RWPE2 (cell line): ENCODE measurements at places on chromosomes 2 and 18.

GRCh38 chr18:58324824-58325480 is 280.9 kb downstream of the NEDD4L start:
- no peak for DNase-seq

GRCh38 chr2:218859988-218860831 is 605 bp downstream of the WNT6 start:
- no peak for DNase-seq

GRCh38 chr2:68589963-68590362 is 53.4 kb upstream of the PROKR1 start:
- no peak for DNase-seq

GRCh38 chr2:61421611-61422010 is 49.3 kb downstream of the USP34 start:
- no peak for DNase-seq

DNA sequence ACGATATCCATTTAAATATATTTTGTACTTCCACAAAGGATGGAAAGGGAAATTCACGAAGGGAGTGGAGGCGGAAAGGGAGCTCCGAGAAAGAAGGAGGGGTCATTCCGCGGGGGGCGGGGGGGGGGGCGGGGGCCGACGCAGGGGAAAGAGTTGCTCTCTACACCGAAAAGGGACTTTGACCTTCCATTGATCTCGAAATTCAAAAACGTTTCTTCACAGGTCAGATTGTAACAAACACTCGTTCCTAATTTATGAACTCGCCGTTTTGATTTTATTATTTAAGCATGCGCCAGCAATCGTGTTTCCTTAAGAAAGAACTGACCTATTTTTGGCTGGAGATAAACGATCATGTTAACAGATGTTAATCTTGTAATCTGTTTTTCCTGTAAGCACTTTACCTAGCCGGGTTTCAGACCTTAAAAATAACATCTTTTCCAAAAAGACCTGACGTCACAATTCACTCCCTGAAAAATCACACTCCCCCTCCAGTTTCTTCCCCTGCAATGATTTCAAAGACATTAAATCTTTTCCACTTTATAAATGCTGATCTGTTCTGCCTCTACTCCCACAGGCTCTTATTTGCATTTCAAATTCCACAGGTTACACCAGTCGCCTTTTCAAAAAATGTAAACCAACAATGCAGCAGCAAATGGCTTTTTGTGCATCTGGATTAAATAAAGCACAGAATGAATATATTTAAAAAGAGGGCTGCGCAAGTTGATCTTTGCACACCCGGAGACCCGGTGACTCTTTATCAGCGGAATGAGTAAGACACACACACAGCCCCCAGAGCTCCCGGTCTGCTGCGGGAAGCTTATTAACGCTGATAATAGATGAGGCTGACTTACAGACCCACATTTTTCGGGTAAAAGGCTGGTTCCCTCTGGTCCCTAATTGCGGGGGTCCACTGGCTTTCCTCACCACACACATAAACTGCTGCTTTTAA is 1.6 kb downstream of the ZNF516 start:
- no peak for DNase-seq

DNA sequence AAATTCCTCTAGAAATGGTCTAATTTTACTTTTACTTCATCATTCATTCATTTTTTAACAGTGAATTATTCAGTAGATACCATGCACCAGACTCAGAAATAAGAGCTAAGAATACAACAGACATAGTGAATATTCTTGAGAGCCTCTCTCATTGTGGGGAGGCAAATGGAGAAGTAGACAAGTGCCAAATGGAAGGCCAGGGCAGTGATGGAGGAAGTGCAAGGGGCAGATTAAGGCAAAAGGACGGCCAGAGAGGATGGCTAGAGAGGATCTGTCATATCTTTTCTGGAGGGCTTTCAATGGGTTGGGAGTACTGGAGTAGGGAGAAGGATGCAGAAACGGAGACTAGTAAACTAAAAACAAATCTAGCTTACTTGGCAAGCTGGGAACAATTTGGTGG is 19.0 kb upstream of the RMDN2 start:
- no peak for DNase-seq

DNA sequence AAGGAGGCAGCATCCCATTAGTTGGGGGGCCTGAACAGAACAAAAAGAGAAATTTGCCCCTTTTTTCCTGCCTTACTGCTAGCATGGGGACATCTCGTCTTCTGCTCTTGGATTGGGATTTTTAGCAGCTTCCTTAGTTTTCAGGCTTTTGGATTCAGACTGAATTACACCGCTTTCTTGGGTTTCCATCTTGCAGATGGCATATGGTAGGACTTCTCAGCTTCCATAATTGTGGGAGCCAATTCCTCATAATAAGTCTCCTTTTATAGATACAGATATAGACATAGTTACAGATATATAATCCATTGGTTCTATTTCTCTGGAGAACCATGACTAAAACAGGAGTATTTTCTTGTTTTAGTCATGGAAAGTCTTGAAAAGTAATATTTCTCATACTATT is 5.2 kb upstream of the RAPGEF4 start:
- no peak for DNase-seq

DNA sequence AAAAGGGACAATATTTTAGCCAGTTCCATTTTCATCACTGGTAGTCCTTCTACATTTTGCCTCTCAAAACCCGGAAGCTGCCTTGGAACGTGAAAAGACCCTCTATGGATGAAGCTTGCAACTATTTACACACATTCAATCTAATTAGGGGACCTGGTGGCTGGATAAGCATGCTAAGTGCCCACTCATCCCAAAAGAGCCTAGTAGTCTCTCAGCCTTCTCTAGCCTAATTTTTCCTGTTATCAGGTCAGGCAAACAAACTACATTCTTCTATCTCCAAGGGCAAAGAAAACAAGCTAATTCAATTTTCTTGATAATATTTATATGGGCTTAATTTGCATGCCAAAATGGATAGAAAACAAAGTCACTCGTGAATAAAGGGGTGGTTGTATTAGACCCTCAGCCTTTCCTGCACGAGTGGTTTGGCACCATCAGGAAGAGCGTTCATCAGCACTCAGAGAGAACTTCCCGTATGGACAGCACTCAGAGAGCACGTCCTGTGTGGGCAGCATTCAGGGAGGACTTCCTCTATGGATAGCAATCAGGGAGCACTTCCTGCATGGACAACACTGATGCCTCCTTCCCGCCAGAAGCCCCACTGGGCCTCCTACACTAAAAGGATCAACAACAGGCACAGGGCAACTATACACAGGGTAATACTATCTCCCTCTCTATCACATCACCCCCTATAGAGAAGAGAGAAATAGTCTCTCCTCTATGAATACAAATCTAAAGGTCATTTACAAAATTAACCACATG is 122.2 kb downstream of the RBMS1 start:
- DNase-seq, result no peak

- DNase-seq, result no peak
Observed at GRCh38 chr2:44291281-44292248, 16.3 kb downstream of the SLC3A1 start.

GRCh38 chr18:50097702-50098101 is 97.2 kb downstream of the MYO5B start:
- no peak for DNase-seq

DNA sequence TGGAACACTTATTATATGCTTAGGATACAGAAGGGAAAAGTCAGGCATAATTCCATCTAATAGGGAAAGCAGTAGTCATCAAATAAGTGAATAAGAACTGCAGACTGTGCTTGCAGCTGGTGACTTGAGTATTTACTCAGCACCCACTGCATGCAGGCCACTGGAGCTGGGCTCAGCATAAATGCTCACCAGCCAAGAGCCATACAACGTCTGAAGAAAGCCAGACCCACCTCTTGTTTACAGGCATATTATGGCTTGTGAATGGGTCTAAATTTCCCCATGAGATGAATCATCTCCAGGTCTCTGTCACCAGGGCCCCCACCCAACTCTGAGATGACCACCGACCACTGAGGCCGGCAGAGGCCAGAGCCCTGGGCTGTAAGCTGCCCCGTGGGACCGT is 123.8 kb upstream of the PKDCC start:
- no peak for DNase-seq

DNA sequence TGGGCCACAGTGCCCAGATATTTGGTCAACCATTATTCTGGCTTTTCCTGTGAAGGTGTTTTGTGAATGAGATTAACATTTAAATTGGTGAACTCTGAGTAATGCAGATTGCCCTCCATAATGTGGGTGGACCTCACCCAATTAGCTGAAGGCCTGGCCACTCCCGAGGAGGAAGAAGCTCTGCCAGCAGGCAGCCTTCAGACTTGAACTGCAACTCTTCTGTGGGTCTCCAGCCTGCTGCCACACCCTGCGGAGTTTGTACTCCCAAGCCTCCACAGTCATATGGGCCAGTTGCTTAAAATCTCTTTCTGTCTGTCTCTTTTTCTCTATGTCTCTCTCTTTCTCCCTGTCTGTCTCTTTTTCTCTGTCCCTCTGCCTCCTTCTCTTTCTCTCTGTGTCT is 262.7 kb downstream of the MYCN start:
- no peak for DNase-seq

DNA sequence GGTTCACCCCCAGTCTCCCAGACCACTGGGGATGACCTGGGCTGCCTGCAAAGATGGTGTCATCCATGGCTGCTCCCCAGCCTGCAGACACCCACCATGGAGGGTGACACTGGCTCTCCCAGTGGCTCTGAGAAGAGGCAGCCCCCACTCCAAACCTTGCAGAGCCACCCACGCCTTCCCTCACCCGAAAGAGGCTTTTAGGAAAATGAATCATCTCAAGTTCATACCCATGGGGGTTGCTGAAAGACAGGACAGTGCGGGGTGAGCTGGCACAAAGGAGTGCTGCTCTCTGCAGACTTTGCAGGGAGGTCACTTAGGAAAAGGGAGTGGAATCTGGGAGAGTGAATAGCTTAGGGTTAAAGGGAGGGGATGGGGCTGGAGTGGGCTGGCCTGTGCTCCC is 36.4 kb downstream of the MPHOSPH10 start:
- DNase-seq, result no peak

GRCh38 chr2:20642055-20642971 is 8.6 kb downstream of the HS1BP3 start:
- DNase-seq, result no peak

DNA sequence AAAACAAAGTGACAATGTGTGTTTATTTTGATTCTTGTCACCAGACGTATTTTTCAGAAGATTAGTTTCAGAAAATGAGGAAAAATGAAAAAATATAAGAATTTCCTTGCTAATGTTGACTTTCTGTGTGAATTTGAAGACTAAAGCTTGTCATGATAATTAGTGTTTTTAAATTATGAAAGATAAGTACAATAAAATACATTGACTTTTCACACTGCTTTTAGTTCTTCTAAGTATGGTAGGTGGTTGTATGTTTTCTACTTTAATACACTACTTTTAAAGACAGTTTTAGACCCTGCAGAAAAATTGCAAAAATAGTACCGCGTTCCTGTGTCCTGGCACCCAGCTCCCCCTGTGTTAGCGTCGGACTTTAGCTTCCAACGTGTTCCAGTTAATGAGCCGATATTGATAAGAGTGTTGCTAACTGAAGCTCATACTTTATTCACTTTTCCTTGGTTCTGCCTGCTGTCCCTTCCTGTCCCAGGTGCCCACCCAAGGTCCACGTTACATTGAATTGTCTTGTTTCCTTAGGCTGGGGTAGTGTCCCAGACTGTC is 695 bp downstream of the RBFA start:
- no peak for DNase-seq

- no peak for DNase-seq
Observed at GRCh38 chr2:239019183-239019581, 171.3 kb downstream of the TWIST2 start.

- DNase-seq, result no peak
Observed at GRCh38 chr2:144848423-144848822, 328.5 kb upstream of the ZEB2 start.

GRCh38 chr2:25331686-25332365 is 9.9 kb downstream of the DNMT3A start:
- DNase-seq, result no peak

DNA sequence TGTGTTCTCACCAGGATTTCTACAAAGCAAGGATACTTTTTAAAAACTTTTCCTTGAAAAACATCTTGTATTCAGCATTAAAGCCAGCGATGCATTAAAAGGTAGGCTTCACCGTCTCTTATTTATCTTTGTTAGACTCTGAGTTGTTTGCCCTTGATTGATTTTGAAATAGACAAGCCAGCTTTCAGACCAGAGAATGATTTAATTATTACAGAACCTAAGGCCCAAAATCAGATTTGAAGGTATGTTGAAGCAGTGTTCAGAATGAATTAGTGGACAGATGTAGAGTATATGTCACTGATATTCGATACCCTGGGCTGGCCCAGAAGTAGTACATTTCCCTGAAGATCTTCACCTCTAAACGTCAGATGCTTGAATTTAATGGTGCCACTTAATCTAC is 136.4 kb downstream of the THSD7B start:
- no peak for DNase-seq

DNA sequence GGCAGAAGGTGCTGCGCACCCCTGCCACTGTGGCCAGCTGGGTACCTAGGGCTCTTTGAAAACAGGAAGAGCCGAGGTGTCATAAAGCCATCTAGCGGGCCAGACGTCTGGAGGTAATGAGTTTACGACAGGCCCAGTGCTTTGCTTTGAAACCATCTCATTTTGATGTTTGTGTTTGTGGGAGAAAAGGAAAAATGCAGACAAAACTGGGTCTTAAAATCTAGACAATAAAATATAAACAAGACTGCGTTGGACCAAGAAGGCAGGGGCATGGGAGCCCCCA is 3.2 kb downstream of the HOXD9 start:
- DNase-seq, result no peak

DNA sequence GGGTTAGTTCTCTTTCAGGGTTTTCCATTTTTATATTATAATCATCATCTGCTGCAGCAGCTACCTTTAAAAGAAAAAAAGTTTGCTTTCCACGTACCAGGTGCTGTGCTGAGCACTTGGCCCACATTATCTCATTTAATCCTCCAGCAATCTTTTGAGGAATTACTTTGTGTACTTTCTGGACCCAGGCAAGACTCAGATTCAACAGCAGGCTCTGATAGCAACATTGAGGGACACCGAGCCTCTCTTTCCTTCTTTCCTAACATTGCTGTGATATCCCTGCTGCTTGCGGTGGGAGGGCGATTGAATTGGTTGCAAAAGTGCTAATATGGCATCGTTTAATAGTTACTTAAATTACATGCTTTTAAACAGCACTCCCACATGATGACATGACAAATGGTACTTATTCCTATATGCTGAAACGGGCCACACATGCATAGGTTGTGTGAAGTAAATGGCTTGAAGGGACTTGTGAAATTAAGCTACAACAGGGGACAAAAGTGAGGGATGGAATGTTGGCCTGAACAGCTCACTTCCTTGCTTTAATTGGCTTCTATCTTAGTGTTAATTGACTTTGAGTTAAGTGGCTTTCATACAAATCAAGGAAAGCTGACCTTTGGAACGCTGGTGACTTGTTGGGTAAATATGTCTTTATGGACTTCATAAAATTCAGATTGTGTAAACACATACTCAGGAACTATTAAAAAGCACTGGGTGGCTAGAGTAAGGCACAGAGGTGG is 21.2 kb downstream of the SPRED2 start:
- no peak for DNase-seq

DNA sequence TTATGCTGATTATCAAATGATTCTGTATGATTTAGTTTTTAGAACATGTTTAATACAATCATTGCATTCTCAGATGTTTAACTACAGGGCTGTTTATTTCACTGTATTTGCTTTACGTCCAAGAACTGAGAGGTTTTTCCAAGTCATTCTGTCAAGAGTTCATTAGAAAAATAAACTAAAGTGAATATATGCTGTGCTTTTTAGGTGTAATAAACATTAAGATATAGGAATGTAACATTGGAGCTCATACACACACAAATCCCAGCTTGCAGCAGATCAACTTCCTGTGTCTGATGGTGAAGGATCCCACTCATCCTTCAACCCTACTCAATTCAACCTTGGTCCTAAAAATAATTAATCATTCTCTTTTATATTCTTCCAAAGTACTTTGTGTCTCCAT is 285.0 kb downstream of the AFF3 start:
- no peak for DNase-seq

GRCh38 chr2:71453404-71454220 is at the start of gene DYSF:
TSS of gene DYSF (plus strand) at chr2:71453561.
- no peak for DNase-seq
